ENCODE measurements at places on chromosomes 6 and 20.

DNA sequence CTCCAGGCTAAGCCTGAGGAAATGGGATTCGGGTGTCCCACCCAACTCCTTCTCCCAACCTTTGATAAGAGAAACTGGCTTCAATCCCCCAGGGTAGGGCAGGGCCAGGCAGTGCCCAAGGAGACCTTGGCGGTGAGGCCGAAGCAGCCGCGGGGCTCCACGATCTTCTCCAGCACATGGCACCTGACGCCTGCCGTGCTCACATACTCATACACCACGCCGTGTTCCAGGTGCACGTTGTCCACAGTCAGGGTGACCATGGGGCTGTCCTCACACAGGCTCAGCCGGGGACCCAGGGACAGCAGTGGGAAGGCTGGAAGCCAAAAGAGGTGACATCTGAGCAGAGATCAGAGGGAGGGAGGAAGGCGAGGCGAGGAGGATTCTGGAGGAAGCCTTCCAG, 176.5 kb downstream of the PREX1 start:
- DNase-seq, result no peak

DNA sequence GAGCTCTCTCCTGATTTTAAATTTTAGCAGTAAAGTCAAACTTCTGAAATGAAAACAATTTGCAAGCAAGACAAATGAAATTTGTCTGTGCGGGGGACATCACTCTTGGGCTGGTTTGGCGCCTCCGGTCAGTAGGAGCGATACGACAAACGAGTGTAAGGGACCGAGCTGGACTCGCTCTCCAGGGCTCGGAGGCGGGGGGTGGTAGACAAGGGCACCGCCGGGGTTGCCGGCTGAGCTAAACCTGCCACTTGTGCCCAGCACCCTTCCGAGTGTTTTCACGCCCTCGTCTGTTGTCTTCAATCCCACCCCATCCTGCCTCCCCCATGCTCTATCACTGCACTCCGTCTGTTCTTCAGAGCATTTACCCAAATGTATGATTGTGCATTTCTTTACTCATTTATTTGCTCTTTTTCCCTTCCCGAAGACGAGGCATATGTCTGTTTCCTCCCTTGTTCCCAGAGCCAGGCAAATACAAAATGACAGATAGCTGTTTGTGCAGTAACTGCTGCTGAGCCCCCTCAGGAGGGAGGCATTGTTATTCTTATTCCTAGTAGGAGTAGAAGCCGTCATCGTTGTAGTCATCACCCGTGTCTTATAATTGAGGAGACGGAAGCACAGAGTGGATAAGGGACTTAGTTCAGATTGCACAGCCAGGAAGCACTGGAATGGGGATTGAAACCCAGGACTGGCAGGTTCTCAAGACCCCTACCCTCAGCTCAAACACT, 62.8 kb upstream of the APCDD1L start:
- DNase-seq, result no peak

DNA sequence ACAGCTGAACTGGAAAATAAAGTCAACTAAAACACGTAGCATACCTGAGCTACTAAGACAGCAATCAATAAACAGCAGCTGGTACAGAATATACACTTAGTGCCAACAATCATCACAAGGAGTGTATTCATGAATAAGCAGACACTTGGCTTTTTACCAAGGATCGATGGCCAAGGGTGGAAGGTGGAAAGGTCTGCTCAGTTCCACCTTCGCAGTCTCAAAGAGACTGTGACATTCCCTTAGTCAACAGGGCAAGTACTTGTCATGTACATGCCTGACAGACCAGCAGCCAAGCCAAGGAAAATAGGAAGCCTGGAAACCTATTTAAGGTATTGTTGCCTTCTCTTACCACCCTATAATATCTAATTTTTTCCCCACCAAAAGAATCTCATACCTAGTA, 21.4 kb downstream of the HBS1L start:
- DNase-seq, result no peak

GRCh38 chr6:137728386-137729349, 138.4 kb upstream of the TNFAIP3 start:
- no peak for DNase-seq

DNA sequence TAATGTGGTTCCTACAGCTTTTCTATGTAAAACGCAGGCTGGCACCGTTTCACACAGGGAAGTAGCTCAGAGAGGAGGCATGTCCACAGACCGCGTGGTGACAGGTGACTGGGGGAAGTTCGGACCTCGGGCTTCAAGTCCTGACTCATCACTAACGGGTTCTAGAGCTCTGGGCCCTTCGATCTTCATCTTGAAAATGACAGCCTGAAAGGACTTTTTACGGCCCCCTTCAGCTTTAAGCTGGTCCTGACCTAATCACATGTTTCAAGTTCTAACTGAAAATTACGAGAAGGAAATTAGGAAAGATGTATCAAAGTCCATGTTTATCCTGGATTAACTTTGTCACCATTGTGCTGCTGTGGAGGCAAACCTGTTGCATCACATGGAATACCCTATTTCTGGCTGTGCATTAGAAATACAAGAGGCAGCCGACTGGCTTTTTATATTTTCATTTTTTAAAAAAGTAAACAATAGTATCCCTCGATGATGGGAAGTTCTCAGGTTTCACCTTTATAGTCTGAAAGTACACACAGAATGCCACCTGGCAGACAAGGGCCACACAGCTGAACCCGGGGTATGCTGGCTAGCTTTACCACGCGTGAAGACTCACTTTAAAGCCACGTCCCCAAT, 2.0 kb downstream of the MAN1A1 start:
- DNase-seq, result no peak

DNA sequence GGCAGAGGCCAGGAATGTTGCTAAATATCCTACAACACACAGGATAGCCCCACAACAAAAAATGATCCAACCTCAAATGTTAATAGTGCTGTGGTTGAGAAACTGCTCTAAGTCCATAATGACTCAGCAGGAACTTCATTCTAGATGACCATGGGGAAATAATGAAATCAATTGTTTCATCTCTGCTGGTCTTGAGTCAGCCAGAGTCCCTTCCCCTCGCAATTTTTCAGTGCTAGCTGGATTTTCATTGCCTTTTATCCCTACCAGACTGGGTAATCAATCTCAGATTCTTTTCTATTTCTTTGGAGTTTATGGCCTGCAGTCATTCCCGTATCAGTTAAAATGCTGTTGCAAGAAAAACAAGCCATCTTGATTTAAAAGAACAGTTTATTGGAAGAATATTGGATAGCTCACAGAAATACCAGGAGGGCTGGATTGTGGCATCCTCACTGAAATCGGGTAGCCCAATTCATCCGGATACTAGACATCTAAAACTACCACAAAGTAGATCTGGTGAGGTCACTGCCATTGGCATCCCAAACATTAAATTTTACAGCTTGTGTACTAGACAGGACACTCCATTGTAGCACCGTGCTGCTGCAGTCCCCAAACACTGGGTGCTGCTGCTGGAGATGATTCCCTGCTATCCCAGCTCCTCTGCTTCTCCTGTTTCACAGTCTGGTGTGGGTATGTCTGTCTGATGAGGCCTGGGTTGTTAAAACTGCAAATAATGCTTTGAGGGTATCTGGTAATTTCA, 30.3 kb upstream of the POPDC3 start:
- no peak for DNase-seq

GRCh38 chr20:20017844-20018185, 653 bp downstream of the NAA20 start:
- DNase-seq, result no peak

- DNase-seq, result no peak
Observed at GRCh38 chr6:138500045-138500665, 861 bp upstream of the NHSL1 start.

DNA sequence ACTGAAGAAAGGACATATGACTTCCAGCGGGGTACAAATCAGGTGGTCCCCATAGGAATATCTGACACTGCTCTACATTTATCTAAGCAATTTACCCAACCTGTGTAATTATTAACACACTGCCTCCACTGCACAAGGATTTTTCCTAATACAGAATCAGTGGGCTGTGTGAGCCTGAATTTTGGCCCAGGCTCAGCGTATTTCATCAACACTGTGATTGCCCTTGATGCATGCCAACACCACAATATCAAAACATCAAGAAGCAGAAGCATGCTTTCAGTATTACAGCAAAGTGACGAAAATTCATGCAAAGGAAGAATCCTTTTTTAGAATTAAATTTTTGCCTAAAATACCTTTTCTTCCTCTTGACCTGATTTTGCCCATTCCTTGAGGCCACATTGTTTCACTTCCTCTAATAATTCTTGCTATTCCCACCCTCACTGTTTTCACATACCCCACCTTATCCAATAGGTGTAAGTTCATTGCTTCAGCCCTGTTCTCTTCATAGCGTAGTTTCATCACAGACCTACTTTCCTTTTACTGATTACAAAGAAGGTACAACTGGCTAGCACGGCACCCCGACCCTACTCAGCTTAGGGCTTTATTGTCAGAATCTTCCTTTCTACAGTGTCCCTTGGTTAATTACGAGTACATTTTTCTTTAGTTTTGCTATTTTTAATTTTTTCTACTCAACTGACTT, 83.7 kb upstream of the PTCHD4 start:
- no peak for DNase-seq

GRCh38 chr20:14963262-14963663, 625.9 kb upstream of the FLRT3 start:
- DNase-seq, result no peak

- no peak for DNase-seq
Observed at GRCh38 chr20:37288091-37288490, 1.4 kb upstream of the MANBAL start.

- no peak for DNase-seq
Observed at GRCh38 chr6:24194978-24195700, 69.1 kb downstream of the NRSN1 start.

GRCh38 chr6:137409266-137409777, 84.9 kb downstream of the OLIG3 start:
- DNase-seq, result no peak

- no peak for DNase-seq
Observed at GRCh38 chr20:43178080-43178479, 11.6 kb downstream of the PTPRT start.

GRCh38 chr20:47778398-47779354, 6.6 kb downstream of the SULF2 start:
- DNase-seq, result no peak

GRCh38 chr6:113619077-113619476, 238.1 kb upstream of the MARCKS start:
- DNase-seq, result no peak

- no peak for DNase-seq
Observed at GRCh38 chr20:19935842-19936241, 81.3 kb upstream of the NAA20 start.

DNA sequence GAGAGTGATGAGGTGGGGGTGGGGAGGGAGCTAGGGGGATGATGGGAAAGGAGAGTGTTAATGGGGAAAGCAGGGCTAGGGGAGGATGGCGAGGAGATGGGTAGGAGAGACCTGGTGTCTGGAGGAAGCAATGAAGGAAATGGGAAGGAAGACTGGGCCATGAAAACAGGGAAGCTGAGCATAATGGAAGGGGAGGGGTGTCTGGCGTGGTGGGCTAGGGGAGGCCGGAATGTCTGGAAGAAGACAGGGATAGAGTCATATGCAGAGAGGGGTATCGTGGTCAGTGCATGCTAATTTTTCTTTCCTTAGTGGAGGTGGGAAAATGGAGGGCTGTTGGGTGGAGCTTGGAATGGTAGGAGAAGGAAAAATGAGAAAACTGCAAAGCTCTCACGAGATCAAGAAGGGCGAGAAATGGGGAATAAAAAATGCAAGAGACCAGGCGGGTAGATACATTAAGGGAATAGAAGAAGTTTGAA, 423 bp downstream of the KLHDC3 start:
- DNase-seq, result no peak

DNA sequence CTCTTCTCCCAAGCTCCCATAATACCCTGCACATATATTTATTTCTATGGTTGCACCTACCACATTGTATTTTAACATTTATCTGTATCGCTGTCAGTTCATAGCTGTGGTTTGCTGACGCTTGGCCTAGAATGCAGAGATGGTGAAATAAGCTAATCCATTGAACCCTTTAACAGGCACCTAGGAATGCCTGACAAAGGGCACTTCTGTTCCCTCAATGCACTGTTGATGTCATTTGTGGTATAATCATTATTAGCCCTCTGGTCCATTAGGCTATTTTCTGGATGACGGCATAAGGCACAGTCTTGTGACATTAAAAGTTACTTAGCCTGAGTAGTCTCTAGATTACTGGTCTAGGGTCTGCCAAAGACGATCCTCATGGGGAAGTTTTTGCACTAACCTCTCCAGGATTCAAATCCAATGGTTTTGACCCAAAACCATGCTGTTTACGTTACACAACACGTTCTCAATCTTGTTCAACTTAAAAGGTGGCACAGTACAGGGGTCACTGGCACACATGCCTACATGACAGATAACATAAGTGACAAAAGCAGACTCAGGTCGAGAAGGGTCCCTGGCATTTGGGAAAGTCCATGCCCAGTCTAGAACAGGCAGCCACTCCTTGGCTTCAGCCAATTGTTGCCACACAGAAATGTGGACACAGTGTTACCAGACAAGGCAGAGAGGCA, 2.1 kb upstream of the YWHAB start:
- no peak for DNase-seq

DNA sequence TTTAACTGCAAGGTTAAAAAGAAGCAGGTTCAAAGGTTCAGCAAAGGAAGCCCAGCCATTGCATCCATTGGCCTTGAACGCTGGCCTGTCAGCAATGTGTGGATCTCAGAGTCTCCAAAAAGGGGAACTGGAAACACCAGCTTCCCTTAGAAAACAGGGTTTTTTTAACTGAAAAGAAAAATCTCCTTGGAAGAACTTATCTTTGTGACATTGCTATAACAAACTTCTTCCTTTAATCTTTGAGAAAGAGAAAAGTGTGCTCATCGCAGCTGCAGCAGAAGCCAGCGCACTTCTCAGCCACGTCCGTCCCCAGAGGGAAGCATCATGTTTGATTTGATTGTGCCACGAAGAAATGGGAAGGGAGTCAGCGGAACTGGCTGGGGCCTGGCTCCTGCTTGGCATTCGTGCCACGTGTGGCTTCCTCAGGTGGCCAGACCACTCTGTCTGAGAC, 215.0 kb downstream of the SYNDIG1 start:
- no peak for DNase-seq

- DNase-seq, result no peak
Observed at GRCh38 chr6:152634773-152635172, 2.4 kb downstream of the SYNE1 start.

DNA sequence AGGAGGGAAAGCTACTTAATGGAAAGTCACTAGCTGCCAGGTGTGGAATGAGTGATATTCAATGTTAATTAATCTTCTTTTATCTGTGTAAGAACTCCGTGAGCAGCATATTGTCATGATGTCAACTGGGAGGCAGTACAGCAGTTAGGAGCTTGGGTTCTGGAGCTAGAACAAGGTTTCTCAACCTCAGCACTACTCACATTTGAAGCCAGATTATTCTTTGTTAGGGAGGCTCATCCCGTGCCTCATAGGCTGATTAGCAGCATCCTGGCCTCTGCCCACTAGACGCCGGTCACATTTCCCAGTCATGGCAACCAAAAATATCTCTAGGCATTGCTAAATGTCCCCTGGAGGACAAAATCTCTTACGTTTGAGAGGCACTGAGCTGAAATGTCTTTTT, 41.2 kb downstream of the BCAS1 start:
- no peak for DNase-seq

GRCh38 chr6:30748851-30749540, 4.6 kb upstream of the IER3 start:
- no peak for DNase-seq
